Anterior cingulate cortex (tissue), 58 donors: ENCODE measurements at places on chromosomes 5 and 9.

DNA sequence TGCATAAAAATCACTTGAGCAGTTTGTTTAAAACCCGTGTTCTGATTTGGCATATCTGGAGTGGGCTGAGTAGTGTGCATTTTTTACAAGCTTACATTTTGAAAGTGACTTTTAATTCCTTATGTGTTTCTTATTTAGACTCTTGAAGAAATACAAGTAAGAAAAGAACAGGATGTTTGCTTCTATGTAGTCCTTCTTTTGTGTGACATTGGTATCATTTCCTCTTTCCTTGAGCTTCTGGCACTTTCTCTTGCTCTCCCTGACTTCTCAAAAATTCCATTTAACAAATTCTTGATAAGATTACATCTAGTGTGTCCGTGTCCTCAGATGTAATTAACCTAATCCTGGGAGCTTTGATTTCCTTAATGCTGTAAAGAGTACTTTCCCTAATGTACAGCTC is 12.5 kb downstream of the GARNL3 start:
- no peak for DNase-seq

- no peak for DNase-seq
These were observed 260.0 kb downstream of the AUH start for GRCh38 chr9:91101611-91102168.

GRCh38 chr9:15670894-15671293 is 118.1 kb downstream of the CCDC171 start:
- no peak for DNase-seq

DNA sequence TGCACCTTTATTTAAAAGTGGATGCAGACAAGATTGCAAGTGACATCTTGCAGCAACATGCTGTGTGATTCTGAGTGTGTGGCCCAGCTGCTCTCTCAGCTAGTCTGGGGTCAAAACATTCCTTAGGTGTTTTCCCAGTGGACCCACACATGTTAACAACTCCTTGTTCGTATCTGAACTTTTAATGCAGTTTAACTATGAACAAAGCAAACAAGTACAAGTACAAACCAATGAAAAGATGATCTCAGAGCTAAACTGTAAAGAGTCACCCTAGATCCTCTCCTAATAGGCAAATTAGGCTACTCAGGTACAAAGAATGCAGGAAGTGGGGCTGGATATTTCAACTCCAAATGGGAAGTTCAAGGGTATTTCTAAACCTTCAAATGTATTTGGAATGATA is 108.4 kb downstream of the ENTREP1 start:
- DNase-seq: no peak

DNA sequence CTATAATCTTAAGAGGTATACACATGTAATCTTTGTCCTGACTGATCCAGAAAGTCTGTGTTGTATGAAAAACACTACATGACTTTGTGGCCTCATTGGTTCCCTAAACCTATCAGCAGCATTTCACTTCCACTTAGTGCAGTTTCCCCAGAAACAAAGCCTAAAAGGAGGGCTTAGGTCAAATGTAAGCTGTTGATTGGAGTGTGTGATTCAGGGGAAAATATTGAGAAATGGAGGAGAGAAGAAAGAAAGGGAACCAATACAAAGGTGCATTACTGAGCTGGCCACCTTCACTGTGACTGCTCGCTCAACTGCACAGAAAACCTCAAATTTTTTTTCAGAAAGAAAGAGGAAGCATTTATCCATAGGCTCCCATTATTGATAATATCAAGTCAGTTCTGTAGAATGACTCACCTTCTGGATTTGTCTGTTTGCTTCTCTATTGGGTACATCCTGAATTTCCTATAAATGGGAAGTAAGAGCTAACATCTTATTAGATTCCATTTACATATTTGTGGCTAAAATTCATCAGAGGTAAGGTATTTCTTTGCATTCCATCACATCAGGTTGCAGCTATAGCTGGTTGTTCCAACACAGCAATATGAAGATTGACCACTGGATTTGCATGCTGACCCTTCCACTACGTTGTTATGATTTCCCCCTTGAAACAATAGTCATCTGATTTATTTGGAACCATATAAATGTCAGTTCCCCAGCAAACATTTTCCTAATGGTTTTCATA is 10.3 kb upstream of the FST start:
- DNase-seq: no peak
